ENCODE measurements at places on chromosomes 2 and 18. TPM values are rescaled to one million over a fixed set of nuclear protein-coding genes. Genes with fewer than 3 reads are reported as not detected.
A peak's percentile ranks its signal among the peaks of the same experiment; 100 is the strongest.

GRCh38 chr2:47293976-47294375 lies 109.0 kb upstream of the MSH2 start:
- DNase-seq: no peak

Gene MARCO
- 0.11 TPM for total RNA-seq

DNA sequence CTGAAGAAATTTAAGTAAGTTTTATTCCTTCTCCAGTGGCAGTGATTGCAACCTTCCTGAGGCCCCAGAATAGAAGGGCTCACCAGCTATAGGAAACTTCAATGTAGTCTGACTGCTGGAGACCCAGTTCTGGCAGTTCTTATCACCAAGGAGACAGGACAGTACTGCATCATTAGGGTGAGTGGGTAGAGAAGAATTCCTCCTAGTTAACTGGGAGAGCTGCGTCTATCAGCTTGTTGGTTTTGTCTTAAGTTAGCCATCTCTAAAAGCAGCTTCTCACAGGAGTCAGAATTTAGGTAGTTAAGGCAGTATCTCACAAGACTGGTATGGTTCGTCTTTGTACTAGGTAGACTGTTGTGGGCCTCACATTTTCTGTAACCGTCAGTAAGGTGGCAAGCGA lies 3.3 kb upstream of the MSTN start:
- DNase-seq: no peak

Gene CCDC178
- total RNA-seq: not detected

DNA sequence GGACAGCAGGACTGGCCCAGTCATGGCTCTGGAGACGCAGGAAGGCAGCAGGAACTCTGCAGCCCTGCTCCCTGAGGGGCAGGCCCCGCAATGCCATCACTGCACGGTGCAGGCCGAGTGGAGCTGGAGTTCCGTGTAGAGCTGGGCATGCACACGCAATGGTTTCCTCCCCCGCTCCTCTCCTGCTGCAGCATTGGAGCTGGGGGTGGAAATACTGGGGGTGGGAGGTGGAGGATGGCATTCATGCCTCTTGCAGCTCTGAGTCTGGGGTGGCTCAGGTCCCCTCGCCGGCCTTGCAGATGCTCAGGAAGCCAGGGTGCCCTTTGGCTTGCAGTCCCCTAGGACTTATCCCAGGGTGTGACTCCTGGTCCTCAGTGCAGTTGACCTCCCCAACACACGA lies 78.3 kb upstream of the ASB18 start:
- no peak for DNase-seq

Gene LIMS4
- total RNA-seq: 1.1 TPM

- DNase-seq: peak; percentile 20
Measured at GRCh38 chr2:108069515-108070310, 83.4 kb downstream of the SLC5A7 start.

- DNase-seq: no peak
Measured at GRCh38 chr18:2986150-2986865, 26.6 kb downstream of the LPIN2 start.

DNA sequence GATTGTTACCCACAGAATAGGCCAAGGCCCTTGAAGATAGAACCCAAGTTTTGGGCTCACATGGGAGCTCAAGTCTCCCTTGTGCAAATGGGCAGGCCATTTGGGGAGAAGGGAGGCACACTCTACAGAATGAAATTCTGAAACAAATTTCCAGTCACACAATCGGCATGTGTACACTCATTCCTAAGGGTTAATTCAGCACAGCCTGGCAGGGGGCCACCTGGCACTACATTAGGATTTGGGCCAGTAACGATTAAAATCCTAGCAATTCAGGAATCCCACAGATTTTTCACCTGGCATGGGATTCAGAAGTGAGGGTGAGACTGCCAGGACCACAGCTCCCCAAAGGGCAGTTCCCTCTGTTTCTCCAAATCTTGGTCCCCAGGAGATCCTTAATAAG lies 46.4 kb downstream of the BMP10 start:
- no peak for DNase-seq

- no peak for DNase-seq
Measured at GRCh38 chr2:165440367-165440766, 29.1 kb upstream of the CSRNP3 start.

DNA sequence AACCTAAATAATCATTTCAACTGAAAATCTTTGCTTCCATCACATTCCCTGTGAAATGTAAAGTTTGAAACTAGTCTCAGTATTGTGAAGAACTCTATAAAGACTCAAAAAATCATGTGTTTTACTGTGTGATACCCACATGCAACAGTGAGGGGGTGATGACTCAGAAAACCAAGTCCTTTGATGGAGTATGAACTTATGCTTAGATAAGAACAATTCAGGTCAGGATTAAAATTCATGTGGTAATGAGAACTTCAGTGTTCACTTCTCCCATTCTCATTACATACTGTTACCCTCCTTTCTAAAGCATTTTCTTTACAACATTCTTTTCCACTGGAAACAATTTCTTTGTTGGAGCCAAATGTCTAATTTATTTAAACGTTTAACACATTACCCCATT lies 360.2 kb downstream of the FSIP2 start:
- DNase-seq: no peak

Gene SLC30A3
- 8.0 TPM for total RNA-seq

GRCh38 chr2:8300905-8301304 lies 381.0 kb upstream of the ID2 start:
- no peak for DNase-seq

DNA sequence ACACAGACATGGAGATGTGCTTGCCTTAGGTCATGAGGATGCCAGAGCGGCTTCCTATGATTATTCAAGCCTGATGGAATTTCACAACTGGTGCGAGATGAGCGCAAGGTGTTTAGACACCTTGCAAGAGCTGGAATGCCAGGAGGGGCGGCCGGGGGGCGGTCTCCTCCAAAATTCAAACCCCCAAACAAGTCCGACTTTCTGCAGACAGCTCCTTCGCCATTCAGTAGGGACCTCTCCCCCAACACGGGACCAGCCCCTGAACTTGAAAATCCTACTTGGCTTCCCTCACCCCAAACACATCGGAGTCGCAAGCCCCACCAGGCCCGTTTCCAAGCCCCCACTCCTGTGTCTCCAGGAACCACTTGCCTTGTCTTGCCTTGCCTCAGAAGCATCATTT lies 64.8 kb upstream of the ID2 start:
- no peak for DNase-seq

Gene OTOS
- not detected for total RNA-seq

Gene KIAA1328
- 5.5 TPM for total RNA-seq

Gene POTEI
- 3.2 TPM for total RNA-seq

DNA sequence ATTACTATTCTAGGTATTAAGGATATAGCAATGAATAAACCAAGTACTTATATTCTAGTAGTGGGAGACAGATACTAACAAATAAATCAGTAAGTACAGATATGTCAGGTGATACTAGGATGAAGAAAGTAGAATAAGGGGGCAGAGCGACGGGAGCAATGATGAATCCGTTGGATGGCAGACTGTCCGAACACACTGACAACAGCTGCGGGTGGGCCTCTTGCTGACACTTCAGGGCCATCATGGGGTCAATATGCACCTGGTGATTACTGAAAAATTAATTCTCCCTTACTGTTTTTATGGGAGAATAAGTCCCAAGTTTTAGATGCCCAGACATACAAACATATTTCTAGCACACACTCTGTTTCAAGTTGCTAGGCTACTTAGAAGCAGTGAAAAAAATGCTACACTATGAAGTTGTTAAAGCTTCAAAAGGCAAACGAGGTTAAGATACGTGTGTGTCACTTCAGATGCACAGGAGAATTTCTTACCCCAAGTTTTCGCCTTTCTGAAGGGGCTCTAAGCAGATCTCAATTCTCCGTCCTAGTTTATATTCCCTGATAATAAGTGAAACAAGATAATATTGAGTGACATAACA lies 78.7 kb downstream of the USP40 start:
- DNase-seq: no peak

Gene SP100
- 0.62 TPM for total RNA-seq

DNA sequence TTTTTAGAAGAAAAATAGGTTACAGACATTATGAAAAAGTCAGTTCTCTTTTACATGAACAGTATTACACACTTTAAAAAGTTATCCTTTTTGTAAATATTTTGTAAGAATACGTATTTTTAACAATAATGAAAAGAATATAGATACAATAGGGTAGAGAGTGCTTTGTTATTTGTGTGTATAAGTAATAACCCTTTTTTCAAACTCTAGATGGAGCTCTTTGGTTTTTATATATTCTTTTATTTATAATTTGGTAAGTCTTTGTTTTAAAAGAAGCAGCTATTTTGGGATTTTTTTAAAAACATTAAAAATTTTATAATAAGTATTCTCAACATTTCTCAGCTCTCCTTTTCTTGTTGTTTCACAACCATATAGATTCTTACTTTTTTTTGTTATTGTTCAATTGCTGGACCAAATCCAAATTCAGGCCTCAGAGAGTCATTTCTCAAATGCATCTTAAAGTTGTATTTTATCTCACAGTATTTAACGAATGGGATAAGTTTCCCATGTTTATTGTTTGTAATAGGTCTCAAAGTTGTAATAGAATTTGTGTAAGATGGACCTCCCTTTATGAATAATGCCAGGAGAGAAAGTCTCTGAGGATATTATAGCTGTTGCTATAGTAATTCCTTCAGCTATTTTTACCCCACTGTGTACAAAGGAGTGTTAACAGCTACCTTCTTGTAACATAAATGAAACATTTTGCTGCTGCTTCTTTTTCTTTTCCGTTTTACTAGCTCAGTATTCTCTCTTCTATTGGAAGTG lies 46.4 kb downstream of the ACYP2 start:
- DNase-seq: no peak

DNA sequence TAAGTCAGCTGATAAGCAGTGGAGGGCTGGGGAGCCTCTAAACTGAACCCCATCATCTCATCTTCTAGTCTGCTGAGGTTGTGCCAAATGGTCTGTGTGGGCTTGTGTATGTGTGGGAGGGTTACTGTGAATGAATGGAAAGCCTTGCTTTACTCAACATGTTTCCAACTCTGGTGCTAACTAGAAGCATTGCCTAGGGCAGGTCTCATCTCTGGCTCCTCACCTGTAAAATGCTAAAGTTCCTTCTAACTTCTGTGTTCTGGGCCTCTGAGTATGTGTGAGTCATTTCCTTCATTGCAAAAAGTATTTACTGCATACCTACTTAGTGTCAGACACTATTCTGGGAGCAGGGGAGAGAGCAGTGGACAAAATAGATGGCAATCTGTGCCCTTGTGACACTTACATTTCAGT lies 1.3 kb downstream of the LIPG start:
- no peak for DNase-seq

- DNase-seq: no peak
Measured at GRCh38 chr18:9101730-9102507, 580 bp upstream of the NDUFV2 start.

GRCh38 chr2:165410276-165410675 lies 59.2 kb upstream of the CSRNP3 start:
- no peak for DNase-seq

Gene MYCN
- 77.5 TPM for total RNA-seq

Gene AQP12B
- total RNA-seq: not detected

DNA sequence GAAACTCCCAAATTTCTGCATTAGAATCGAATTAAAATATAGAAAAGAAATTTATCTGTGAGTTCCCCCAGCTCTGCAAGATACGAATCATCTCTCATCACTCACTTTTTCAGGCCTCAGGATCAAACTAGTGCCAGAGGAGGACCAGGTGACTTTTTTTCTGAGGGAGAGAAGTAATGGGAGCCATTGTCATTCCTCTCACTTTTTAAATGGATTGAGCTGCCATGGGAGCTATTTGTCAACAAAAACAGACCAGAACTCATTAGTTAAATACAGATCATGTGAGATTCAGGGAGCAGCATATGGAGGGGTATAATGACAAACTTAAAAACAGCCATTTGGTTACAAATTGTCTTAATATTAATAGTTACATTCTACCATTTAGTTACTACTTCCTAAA lies 594.4 kb downstream of the DPP10 start:
- no peak for DNase-seq

- DNase-seq: no peak
Measured at GRCh38 chr2:217127744-217128143, 267.9 kb upstream of the TNP1 start.

- no peak for DNase-seq
Measured at GRCh38 chr2:122079844-122080243, 324.4 kb downstream of the TSN start.

DNA sequence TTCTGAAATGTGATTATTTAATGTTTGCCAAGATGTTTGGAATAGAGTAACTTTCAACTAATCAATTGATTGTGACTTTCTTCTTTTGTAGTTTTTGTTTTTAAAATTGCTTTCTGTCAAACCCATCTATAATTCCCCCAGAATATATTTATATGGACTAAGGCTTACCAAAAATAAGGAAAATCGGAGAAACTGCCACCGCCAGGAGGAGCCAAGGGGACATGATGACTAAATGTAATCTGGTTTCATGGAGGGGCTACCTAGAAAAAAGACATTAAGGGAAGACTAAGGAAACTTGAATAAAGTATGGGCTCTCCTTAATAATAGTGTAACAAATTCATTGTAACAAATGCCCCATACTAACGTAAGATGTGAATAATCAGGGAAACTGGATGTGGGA lies 19.5 kb downstream of the BOLA3 start:
- DNase-seq: peak; percentile 42

Gene SCN9A
- 8.2 TPM for total RNA-seq

Gene ALPG
- 0.94 TPM for total RNA-seq

GRCh38 chr2:39701137-39701536 lies 35.4 kb downstream of the TMEM178A start:
- no peak for DNase-seq

GRCh38 chr2:240620149-240620731 lies 5.0 kb upstream of the GPR35 start:
- peak; percentile 7 for DNase-seq

DNA sequence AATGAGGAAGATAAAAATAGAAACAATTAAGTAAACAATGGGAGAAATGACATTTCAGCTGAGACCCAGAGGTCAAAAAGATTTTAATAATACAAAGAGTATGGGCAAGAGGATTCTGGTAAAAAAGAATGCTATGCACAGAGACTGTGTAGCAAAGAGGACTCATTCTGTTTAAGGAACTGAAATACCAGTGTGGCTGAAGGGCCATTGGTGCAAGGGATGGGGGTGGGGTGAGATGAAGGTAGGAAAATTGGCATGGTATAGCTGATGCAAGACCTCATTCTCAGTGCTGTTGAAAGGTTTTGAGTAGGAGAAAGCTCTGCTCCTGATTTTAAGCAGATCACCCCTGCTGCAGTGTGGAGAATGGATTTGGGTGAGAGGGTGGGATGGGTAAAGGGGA lies 10.8 kb downstream of the GALNT1 start:
- no peak for DNase-seq

Gene TUBA3E
- total RNA-seq: 0.18 TPM

Gene ARHGEF4
- 18.1 TPM for total RNA-seq

GRCh38 chr2:221518935-221519625 lies 53.0 kb downstream of the EPHA4 start:
- no peak for DNase-seq

- DNase-seq: no peak
Measured at GRCh38 chr18:3193331-3193730, 26.4 kb downstream of the MYOM1 start.

GRCh38 chr2:151150331-151151320 lies 111.0 kb downstream of the RBM43 start:
- no peak for DNase-seq

- DNase-seq: no peak
Measured at GRCh38 chr2:191970867-191971266, 124.0 kb upstream of the CAVIN2 start.

Measured in WTC11 (cell line).